ENCODE measurements at places on chromosomes 6 and 20.

DNA sequence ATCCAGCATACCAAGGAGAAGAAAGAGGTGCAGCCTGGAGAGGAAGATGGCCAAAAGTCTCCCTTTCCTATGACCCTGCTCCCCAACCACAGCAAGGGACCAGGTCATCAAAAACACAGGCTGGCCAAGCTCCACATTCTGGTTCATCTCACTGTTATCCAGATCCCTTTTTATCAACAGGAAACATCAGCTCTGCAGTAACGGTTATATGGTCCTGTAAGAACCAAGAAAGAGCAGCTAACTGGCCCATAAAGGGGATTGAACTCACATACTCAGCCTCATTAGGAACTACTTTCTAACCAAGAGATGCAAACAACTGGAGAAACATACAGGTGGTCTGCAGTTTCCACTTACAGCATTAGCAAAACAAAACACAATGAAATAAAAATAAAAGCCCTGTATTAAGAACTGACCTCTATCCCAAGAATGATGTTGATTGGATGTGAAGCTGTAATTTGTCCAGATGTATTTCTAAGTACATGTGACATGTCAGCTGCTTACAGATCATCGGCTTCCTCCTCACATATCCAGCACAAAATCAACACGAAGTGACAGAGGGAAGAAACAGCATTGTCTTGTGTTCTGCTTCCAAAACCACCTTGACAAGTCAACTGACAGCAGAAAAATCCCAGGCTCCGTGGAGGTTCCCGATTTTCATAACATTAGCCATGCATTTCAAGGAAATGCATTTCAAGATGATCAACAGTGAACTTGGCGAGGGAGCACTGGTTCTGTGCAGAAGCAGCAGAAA, 557.2 kb upstream of the AGPAT4 start:
- no peak for DNase-seq

DNA sequence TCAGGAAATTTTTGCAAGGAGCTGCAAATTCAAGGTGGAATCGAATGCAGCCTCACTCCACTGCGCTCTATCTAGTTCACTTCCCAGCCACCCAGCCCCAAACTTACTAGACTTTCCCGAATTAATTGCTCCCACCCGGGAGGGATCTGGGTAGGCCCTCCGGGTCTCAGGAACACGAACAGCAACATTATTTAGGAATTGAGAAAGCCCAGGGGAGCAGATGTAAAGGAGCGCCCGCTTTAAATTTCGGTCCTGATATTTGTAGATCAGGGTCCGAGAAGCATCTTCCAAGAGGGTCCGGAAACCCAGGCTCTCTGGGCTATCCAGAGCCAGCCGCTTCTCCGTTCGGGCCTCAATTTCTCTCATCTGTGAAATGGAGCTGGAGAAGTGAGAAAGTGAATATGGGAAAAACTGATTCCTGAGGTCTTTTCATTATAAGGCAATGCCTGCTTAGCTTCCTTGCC, 490 bp upstream of the ID1 start:
- no peak for DNase-seq

DNA sequence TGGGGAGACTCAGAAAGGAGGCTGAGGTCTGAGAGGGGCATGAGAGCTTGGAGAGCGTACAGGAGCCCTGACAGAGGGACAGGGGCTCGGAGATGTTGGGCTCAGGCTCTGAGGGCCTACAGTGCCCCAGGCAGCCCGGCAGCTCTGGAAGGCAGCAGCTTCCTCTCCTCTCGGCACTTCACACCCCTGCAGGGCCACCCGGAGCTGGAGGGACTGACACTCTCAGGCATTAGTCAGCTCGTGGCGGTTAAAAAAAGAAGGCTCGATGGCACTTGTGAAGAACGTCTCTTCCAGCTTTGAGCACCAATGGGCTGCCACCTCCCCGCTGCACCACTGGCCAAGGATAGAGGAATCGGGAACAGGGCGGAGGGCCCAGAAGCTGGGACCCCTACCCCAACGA, 62.6 kb upstream of the SIRPA start:
- no peak for DNase-seq

GRCh38 chr6:35190306-35190705, 23.4 kb upstream of the SCUBE3 start:
- DNase-seq, result no peak

DNA sequence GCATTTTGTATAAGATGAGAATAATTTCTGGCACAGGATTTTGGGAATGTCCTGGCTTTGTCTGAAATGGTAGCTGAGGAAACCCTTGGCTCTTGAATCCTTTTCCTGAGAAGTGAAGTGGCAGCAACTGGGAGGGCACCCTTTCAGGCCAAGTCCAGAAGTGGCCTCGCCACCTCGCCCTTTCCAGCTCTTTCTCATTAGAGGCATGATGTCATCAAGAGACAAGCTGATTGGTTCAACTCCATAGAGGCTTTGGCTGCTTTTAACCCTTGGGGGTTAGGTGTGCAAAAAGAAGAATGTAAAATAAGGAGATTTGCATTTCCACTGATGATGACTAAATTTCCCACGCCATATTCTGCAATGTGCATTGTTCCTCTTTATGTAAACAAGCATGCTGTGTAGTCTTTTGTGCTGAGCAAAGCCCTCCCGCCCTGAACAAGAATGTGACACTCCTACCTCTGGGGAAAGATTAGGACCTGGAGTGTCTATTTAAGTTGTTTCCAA, 116.5 kb downstream of the TCP11 start:
- no peak for DNase-seq

DNA sequence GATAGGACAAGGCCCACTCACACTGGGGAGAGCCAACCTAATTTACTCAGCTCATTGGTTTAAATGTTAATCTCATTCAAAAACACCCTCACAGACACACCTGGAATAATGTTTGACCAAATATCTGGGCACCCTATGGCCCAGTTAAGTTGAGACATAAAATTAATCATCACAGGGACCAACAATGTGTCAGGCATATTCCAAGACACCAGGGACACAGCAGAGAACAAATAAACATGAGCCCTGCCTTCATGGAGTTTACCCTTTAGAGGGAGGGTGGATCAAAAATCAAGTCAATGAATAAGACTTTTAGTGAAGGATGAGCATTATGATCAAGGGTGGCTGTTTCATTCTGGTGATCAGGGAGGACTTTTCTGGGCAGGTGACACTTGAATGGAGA, 98.7 kb upstream of the CHD6 start:
- no peak for DNase-seq

- no peak for DNase-seq
Measured at GRCh38 chr6:130852844-130853554, 25.8 kb downstream of the SMLR1 start.

GRCh38 chr20:1961374-1961773, 32.5 kb downstream of the PDYN start:
- no peak for DNase-seq

DNA sequence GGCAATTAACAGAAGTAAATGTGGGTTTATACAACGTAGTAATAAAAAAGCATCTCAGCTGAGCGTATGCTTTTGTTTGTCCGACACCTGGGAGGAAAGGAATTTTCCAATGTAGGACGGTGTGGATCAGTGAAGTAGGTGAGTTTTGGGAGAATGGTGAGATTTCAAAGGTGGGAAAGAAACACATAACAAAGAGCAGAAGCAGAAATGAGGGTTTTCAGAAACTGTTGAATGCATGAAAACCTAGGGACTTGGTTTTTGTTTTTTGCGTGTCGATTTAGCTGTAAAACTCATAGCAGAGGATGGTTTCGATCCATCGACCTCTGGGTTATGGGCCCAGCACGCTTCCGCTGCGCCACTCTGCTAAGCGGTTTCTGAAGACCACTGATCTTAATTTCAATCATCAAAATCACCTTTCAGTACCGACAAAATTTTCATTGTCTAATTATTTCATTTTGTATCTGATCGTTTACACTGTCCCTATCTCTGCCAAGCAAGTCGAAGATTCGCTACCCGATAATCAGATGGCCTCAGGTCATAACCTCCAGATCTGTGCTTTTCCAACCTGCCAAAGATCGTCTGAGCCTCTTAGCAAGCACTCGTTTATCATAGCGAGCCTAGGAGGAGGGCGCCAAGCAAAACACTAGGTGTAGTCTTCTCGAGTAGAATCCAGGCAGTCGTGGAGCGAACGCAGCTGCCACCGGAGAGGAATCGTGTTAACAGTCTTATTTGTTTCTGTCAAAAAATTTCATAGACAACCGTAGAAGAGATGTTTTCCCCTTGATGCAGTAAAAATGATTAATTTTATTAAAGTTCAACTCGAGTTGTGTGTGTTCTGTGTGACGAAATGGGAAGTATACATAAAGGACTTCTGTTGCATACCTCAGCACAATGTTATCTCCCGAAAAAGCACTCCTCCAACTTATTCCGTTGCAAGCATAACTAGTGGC, 20.9 kb upstream of the POM121L2 start:
- no peak for DNase-seq

DNA sequence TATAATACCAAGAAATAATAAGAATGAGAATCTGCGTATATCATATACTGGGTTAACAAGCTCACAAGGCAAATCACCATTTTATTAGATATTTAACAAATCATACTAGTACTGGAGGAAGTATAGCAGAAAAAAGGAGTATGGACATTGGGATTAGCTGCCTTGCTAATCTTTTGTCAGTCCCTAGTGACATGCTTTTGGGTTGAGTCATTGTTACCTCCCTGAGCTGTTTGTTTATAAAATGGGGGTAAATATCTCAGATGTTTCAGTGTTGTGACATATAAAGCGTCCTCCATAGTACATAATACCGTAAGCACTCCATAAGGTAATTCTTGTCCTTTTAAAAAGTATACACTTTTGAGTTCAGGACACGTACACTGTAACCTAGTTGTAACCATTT, 107.0 kb downstream of the ESR1 start:
- no peak for DNase-seq

GRCh38 chr6:112330071-112330878, 16.9 kb upstream of the RFPL4B start:
- DNase-seq, result no peak

DNA sequence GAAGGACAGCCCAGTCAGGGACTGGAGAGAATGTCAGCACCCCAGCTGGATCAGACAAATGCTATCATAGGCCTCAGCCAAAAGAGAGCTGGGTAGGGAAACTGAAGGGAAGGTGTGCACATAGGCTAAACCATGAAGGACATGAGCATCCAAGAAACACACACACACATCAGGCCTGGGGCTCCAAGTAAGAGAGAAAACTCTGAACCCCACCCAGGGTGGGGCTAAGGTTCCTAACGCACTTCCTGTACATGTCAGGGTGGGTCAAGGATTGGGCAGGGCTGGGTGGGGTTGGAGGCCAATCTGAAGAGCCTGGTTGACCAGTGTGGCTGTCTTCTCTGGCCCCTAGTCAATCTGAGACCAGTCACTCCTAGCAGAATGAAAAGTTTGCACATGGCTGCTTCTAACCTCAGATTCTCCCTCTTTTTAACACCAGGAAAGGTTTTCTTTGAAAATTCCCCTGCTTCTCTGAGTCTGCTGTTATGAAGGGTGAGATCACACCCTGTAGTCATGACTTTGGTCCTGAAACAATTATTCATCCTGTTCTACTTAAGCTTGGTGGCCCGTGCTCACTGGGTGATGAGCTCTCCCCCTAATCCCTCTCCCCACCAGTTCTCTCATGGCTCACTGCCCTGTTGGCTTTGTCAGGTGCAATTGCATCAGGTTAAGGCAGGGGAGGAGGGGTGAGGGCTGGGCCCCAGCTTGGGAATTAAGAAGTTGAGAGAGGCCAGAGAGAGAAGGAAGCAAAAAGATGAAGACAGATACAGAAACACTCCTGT, 88.4 kb downstream of the MAFB start:
- DNase-seq, result no peak

DNA sequence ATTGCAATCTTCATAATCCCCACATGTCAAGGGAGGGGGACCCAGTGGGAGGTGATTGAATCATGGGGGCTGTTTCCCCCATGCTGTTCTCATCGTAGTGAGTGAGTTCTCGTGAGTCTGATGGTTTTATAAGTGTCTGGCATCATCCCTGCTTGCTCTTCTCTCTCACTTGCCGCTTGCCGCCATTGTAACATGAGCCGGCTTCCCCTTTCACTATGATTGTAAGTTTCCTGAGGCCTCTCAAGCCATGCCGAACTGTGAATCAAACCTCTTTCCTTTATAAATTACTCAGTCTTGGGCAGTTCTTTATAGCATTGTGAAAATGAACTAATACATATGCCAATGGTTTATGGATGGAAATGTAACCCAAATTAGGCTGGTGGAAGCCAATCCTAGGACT, 109.4 kb upstream of the AKAP12 start:
- DNase-seq, result no peak

DNA sequence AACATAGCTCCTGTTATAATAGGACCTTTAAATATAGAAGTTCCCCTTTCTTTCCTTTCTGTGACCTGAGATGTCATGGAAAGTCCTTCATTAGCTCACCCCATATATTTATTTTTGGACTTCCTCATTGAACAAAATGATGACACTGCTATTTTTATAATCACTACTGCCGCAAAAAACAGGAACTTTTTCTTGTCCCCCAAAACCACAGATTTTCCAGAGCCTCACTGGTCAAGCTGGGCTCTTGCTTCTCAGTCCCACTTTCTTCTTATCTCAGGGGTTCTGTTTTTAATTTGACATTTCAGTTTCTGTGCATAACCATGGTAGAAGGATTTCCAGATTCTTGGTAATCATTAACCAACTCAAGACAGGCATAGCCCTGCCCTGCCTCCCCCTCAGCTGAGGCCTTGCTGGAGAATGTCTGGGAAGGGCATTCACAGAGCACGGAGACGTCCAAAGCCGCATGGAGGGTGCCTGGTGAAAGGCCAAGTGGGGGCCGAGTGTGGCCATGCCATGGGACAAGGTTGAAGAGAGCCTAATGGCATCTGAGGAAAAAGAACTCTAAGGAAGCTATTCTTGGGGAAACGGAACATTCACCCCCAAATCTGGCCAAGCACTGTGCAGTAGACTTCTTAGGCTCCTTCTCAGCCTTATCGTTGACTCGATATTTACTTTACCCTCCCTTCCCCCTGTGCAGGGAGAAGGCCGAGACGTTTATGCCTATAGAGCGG, 73.7 kb downstream of the EDN1 start:
- no peak for DNase-seq

GRCh38 chr20:9454791-9455190, 59.6 kb upstream of the LAMP5 start:
- no peak for DNase-seq

DNA sequence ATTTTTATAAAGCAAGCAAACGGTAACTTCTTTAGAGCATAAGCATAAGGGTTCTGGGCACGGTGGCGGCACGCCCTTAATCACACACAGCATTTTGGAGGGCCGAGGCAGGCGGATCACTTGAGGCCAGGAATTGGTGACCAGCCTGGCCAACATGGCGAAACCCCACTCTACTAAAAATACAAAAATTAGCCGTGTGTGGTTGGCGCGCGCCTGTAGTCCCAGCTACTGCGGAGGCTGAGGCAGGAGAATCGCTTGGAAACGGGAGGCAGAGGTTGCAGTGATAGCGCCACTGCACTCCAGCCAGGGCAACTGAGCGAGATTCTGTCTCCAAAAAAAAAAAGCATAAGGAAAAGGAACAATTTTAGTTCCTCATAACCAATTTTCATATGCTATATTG, 2.6 kb downstream of the SENP6 start:
- no peak for DNase-seq

All from stimulated activated CD8-positive, alpha-beta memory T cell treated with anti-CD3 and anti-CD28 coated beads, Interleukin-15, amount 100 ng/mL, for 24 hours (primary cell).